ENCODE measurements at places on chromosomes 12 and 14.
A peak's percentile ranks its signal among the peaks of the same experiment; 100 is the strongest.

DNA sequence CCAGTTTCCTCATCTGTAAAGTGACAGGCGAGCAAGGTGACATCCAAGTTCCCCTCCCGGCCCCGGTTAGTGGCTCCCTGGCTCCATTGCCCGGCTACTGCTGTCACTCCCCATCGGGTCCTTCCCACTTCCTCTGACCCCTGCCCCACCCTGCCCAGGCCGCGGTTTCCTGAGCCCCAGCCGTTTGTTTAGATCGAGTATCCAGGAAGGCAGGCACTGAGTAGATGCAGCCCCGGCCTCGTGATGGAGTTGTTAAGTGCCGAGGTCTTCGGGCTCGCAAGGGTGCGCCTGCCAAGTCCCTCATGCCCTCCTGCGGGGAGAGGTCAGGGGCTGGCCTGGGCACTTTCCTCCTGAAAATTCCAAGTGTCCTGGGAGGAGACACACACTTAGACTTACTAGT, 55.4 kb downstream of the TEAD4 start:
- no peak for DNase-seq

- DNase-seq: no peak
These were observed 386.7 kb downstream of the ADAMTS20 start for GRCh38 chr12:43165351-43165750.

GRCh38 chr12:74963867-74964331, 245.7 kb downstream of the KCNC2 start:
- DNase-seq: no peak

- no peak for DNase-seq
These were observed 6.3 kb upstream of the KCNJ8 start for GRCh38 chr12:21780786-21781185.

DNA sequence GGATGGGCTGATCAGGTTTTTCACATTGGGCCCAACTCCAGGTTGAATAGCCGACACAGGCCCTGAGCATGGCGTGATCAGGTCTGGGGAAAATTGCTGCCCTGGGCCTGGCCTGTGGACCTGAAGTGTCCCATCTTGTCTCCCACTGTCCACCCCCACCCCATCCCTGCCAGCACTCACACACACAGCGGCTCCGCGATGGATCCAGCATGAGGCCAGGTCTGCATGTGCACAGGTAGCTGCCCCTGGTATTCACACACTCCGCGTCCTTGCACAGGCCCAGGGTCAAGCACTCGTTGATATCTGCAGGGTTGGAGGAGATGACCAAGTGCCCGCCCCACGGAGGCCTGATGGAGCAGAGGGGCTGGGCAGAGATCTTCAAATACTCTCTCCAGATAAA, 38.7 kb downstream of the ISCA2 start:
- no peak for DNase-seq

GRCh38 chr12:117100251-117100650, 1.0 kb upstream of the TESC start:
- DNase-seq: no peak

DNA sequence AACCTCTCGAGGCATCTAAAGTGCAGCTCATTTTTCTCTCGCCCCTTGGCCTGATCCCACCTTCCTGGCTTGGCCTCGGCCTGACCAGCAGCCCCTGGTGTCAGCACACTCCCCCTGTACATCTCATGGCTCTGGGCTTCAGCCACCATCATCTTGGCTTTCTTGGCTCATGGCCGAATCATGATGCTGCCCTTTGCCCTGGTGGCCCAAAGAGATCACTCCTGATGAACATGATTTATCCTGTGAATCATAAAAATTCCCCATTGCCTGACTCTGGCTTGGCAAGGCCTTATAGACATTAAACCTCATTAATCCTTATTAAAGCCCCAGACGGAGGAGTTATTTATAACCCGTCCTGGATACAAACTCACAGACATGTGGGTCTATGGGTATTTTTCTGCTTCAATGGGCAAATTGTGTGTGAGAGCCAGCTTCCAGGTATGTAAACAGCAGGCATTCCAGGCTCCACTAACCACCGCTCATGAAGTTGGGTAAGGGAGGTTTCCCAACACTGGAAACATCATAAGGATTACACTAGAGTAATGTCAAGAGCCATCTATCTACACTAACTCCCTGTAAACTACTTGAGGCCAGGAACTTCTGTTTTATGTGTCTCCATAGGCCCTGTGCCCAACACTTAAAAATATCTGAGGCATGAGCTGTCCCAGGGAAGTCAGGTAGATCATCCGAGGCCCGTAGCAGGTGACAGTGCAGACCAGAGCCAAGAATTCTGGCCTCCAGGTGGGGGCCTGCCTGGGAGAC, 171.2 kb downstream of the TTC8 start:
- no peak for DNase-seq

- no peak for DNase-seq
These were observed 1.5 kb upstream of the CLEC12A start for GRCh38 chr12:9969673-9970072.

DNA sequence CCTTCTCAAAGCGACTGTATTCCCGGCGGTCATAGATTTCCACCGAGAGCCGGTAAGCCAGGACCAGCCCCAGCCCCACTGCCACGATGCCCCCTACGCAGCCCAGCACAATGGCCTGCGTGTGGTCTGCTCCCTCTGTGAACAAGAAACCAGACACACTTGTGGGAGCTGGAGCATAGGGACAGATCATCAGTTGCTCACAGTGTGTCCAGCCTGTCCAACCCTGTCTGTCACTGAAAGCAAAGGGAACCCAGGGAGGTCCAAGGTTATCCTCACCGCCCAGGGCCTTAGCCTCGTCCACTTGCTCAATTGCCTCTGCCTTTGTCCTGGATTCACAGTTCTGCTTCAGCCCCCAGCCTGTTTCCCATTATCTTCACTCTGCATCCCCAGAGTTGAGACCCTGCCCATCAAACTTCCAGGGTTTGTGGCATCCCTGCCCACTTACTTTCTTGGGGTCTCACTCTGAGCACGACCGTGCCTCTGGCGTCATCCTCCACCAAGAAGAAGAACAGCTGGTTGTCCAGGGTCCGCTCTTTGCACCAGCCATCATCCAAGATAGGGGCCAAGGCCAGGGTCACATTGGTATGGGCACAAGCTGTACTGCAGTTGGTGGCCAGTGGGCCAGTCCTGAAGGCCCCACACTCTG, 11.3 kb upstream of the CSAD start:
- DNase-seq: no peak

DNA sequence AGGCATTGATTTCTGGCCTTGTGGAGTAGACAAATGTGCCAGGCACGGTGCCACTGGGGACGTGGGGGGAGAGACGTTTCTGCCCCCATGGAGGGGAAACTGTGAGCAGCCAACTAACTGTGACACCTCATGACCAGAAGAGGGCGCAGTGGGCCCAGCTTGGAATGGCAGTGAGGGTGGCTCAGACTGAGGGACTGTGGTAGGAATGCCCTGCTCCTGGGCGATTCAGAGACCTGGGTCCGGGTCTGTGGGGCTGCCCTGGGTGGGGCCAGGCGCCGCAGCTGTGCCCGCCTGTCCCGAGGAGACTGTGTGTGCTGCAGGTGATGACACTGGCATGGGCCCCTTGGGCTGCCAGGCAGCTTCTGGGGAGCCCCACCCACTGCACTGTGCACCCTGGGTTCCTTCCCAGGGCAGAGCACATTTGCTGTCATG, 60.6 kb downstream of the SLC25A47 start:
- peak; percentile 49 for DNase-seq

DNA sequence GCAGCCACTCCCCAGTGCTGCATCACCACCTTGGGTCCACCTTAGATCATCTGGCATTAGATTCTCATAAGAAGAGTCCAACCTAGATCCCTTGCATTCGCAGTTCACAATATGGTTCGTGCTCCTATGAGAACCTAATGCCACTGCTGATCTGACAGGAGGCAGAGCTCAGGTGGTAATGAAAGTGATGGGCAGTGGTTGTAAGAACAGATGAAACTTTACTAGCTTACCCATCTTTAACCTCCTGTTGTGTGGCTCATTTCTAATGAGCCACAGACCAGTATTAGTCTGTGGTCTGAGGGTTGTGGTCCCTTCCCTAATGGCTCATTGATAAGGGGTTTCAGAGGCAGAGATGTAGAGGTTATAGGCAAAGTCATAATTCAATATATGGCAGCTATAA, 615.9 kb upstream of the MIS18BP1 start:
- DNase-seq: no peak

GRCh38 chr12:104276273-104277131, 27.0 kb upstream of the EID3 start:
- no peak for DNase-seq

- peak; percentile 11 for DNase-seq
These were observed 73.6 kb downstream of the TESC start for GRCh38 chr12:117025481-117026151.

- DNase-seq: no peak
These were observed 23.5 kb upstream of the INF2 start for GRCh38 chr14:104665657-104666522.

DNA sequence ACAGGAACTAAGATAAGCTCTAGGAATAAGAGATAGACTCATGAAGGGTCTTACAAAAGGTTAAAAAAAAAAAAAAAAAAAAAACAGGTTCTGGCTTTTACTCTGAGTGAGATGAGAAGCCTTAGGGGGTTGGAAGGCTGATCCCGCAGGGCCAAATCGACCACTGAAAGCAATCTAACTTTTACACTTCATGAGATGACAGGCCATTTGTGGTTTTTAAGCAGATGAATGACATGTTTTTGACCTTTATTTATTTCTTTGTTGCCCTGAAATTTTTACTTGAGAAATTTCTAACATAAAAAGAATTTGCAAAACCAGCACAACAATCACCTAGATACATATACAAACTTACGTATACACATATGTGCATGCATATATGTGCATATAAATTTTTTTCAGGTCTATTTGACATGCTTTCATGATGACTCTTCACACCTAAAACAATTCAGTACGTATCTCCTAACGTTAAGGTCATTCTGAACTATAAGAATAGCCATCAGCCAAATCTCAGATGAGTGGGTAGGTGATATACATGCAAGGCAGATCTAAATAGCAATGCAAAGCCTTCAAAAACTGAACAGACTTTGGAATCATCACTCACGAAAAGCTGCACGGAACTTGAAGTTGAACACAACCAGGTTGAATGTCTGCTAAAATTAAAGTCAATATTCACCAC, 87.0 kb downstream of the R3HDM2 start:
- no peak for DNase-seq

GRCh38 chr12:89882050-89882449, 173.4 kb upstream of the ATP2B1 start:
- no peak for DNase-seq
